ENCODE measurements at places on chromosomes 7 and 10.

DNA sequence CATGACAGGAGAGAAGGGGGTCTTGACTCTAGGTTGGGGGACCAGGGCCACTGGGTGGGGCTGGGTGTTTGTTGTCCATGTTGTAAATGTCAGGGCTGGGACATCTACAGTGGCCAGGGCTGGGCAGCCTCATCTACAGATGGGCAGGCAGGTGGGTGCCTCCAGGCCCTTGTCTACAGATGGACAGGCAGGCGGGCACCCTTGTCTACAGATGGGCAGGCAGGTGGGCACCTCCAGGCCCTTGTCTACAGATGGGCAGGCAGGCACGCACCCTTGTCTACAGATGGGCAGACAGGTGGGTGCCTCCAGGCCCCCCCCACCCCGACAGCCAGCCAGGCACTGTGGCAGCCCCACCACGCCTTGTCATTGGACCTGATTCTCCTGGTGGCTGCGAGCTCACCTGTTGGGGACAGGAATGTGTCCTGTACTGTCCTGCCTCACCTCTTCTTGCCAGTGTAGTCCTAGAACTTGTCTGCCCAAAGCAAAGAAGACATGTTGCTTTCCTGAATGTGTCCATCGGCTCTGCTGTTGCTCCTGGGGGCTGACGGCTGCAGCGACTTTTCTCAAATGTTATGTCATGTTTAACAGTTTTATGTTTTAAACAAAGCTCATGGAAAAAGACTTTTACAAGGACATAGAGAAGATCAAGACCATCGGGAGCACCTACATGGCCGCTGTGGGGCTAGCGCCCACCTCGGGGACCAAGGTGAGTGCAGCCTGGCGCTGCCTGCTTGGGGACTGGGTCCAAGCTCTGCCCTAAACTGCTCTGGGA is 129.9 kb downstream of the ADCY1 start:
- DNase-seq = no peak

GRCh38 chr7:117047496-117047895 is 94.2 kb downstream of the ST7 start:
- peak; percentile 27 for DNase-seq

DNA sequence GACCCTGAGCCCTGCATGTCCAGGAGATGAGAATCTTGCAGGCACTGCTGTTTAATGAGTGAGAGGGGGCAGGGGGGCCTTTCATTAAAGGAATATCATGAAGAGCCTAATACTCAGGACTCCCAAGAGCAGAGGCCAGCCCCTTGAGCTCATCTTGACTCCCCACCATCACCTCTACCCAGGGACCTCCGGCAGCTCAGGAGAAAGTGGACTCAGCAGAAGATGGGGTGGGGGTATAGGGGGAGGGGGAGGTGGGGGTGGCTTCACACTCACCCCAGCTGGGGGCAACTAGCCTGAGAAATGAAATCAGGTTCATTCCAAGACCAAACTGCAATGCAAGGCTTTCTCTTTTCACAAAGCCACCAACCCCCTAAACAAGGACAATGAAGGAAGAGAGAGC is 575.6 kb upstream of the MKI67 start:
- no peak for DNase-seq

GRCh38 chr10:28432210-28432676 is 100.7 kb upstream of the WAC start:
- DNase-seq = peak; percentile 90

DNA sequence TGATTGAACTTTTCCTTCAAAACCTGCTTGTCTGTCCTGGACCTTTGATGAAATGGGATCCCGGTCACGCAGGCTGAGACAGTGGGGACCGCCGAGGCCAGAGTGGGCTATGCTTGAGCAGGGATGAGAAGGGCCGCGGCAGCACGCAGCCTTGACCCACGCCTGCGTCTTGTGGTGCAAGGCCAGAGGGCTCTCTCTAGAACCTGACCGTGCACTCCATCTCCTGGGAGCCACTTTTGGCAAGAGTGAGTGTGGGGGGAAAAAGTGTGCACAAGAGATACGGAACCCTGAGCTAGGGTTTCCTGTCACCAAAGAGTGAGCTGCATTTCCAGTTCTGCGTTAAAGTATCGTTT is 42.4 kb downstream of the WIPI2 start:
- no peak for DNase-seq

DNA sequence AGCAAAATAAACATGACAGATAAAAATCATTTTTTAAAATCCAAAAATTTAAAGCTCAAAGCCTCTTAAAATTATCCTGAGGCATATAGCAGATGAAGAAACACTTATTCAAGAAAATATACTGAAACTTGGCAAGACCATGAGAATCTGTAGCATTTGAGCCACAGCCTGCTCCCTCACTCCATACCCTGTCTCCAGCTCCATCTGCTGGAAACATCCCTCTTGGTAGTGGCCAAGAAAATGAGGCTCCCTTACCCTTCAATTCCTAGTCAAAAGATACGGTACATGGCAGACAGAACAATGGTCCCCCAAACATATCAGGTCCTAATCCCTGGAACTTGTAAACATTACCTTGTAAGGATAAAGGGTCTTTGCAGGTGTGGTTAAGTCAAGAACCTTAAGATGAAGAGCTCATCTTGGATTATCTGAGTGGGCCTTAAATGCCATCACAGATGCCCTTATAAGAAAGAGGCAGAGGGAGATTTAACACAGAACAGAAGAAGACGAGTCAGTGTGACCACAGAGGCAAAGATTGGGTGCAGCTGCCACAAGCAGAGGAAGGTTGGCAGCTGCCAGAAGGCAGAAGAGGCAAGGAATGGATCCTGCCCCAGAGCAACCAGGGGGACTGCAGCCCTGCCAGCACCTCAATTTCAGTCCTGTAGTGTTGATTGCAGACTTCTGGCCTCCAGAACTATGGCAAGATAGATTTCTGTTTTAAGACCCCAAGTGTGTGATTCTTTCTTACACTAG is 149.4 kb downstream of the ZNF248 start:
- no peak for DNase-seq

GRCh38 chr10:21299330-21299729 is 226.2 kb downstream of the SKIDA1 start:
- no peak for DNase-seq

DNA sequence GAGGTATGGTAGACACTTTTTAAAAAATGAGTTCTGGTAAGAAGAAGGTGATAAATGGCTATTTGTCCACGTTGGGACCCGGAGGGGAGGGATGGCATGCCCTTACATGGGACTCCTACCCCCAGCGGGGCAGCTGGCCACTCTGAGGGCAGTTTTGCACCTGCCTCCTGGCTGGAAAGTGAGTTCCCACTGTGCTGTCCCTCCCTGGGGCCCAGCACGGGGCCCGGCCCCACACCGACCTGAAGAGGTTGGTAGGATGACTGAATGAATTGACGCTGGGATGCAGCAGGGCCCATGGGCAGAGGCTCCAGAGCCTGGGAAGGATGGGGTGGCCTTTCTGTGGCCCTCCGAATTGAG is 601 bp upstream of the AEBP1 start:
- DNase-seq = no peak

GRCh38 chr10:9957351-9957750 is 1060.3 kb upstream of the CELF2 start:
- DNase-seq = no peak

DNA sequence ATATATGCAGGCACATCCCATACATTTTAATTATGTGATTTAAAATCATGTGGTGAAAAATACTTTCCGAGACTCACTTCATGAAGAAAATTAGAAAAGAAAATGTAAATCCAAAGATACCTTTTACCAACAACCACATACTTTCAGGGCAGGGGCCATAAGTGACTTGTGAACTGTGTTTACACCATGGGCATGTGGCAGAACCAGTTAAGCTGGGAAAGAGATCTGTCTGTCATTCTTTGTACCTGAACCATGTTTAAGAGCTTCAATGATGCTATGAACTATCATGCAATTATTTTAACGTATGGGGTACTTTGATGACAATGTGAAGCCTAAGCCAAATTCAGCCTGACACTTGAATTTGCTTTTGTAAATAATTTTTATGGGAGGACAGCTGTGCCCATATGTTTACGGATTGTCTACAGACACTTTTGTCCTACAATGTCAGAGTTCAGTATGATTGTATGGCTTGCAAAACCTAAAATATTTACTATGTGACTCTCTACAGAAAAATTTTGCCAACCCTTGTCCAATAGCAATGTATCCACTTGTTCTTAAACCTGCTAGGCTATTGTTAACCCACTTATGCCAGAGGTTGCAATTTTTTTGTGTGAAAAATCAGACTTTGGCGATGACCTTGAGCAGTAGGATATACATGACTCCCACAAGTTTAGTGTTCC is 654.6 kb downstream of the TNS3 start:
- no peak for DNase-seq

GRCh38 chr10:22133749-22134624 is 83.8 kb downstream of the EBLN1 start:
- DNase-seq = peak; percentile 73

GRCh38 chr10:27390681-27391080 is 113.4 kb upstream of the RAB18 start:
- no peak for DNase-seq

GRCh38 chr7:151776446-151776845 is 100.5 kb downstream of the PRKAG2 start:
- no peak for DNase-seq

Measured in muscle of leg (tissue), 16 donors.